B cell (primary cell): ENCODE measurements at places on chromosomes 2 and 18. TPM values are rescaled to one million over a fixed set of nuclear protein-coding genes. Genes with fewer than 3 reads are reported as not detected.

GRCh38 chr2:193276069-193276468, 1081.3 kb upstream of the TMEFF2 start:
- no peak for DNase-seq

GRCh38 chr2:226583715-226584114, 215.9 kb downstream of the IRS1 start:
- no peak for DNase-seq

GPD2 gene
- 18.7 and 26.8 TPM in 2 replicates for total RNA-seq

- no peak for DNase-seq
Observed at GRCh38 chr18:48864876-48865275, 85.9 kb downstream of the SMAD7 start.

- no peak for DNase-seq
Observed at GRCh38 chr18:62880673-62881364, 165.5 kb downstream of the PHLPP1 start.

FHOD3 gene
- not detected in 2 replicates for total RNA-seq

- no peak for DNase-seq
Observed at GRCh38 chr18:66167829-66168684, 417.2 kb downstream of the CDH7 start.

DNA sequence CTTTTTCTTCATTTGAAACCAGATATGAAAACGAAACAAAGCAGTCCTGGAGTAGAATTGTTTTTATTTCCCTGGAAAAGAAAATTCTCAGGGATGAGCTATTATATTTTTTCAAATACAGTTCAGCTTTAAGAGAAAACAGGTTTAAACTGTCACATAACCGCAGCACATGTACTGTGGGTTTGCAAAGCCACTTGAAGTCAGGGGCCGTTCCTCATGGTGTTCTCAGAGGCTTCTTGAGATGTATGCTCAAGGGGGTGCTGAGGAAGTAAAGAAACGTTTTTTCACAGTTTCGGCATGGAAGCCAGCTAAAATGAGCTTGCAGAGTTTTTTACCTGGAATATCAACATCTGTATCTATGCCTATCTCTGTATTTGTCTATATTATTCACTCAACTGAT, 225.3 kb downstream of the MC4R start:
- DNase-seq: no peak

GRCh38 chr2:8103085-8103708, 578.7 kb upstream of the ID2 start:
- no peak for DNase-seq

GRCh38 chr2:226515344-226516055, 284.1 kb downstream of the IRS1 start:
- no peak for DNase-seq

DNA sequence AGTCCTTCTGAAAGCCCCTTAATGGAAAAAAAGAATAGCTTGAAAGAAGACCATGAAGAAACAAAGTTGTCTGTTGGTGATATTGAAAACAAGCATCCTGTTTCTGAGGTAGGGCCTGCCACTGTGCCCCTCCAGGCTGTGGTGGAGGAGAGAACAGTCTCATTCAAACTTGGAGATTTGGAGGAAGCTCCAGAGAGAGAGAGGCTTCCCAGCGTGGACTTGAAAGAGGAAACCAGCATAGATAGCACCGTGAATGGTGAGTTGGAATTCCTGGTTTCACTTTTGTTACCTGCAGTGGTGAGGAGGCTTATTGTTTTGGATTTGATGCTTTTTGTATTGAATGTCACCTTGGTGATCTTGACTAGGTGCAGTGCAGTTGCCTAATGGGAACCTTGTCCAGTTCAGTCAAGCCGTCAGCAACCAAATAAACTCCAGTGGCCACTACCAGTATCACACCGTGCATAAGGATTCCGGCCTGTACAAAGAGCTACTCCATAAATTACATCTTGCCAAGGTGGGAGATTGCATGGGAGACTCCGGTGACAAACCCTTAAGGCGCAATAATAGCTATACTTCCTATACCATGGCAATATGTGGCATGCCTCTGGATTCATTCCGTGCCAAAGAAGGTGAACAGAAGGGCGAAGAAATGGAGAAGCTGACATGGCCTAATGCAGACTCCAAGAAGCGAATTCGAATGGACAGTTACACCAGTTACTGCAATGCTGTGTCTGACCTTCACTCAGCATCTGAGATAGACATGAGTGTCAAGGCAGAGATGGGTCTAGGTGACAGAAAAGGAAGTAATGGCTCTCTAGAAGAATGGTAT, 13.3 kb downstream of the SLC20A1 start:
- DNase-seq: no peak

DNA sequence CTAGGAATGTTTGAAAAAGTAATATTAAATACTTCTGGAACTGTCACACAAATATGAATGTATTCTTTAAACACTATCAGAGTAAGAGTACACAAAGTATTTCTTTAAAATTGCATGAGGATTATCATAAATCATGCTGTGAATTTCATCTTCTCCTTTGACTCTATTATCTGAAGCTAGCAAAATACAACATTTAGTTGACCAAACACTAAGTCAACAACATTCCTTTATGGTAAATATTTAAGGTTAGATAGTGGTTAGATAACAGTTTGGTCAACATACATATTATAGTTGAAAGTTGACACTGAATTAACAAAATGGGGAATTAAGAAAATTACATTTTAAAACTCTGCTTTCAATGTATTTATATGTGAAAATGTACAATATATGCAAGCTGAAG, 72.1 kb upstream of the GRB14 start:
- DNase-seq: no peak

GRCh38 chr18:70246061-70246466, 40.6 kb upstream of the RTTN start:
- no peak for DNase-seq

DLGAP1 gene
- 0.07 and 0.15 TPM in 2 replicates for total RNA-seq

DNA sequence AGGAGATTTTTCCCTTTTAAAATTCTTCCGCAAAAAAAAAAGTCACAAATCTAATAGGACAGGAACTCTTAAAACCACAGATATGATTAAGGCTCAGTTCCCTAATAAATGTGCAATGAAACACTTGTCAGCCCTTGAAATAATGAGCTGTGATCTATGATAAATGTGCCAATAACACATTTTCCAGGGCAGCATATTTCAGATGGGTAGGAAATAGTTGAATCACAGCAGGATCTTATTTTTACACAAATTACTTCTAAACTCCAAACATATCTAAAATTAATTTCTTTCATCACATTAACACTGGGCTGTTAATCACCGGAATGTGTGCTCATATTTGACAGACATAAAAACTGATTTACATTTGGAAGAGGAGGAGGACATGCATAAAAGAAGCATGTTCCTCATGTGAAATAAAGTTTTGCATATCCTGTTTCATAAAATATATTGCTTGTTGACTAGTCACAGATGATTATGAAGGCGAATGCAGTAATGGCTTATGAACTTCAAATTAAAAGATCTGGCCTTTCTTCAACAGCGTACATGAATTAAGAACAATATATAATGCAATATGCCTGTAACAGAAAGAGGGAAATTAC, 281.4 kb downstream of the PAX3 start:
- no peak for DNase-seq

DNA sequence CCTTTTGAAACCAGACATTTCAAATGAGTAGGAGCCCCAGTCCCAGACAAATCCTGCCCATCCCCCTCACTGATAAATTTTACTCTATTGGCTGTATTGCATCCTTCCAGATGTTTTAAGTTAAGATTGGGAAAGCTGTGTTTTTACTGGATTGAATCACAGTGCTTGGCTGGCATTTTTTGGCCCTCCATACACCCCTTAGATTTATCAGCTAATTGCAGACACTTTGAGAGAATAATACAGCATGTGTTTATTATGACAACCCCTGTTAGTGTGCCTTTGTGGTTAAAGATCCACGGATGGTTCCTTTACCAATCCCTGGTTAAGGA, 74.9 kb downstream of the ANTXR1 start:
- no peak for DNase-seq

C2orf80 gene
- total RNA-seq: not detected in 2 replicates

- no peak for DNase-seq
Observed at GRCh38 chr2:190469771-190470170, 61.6 kb downstream of the MFSD6 start.

DNA sequence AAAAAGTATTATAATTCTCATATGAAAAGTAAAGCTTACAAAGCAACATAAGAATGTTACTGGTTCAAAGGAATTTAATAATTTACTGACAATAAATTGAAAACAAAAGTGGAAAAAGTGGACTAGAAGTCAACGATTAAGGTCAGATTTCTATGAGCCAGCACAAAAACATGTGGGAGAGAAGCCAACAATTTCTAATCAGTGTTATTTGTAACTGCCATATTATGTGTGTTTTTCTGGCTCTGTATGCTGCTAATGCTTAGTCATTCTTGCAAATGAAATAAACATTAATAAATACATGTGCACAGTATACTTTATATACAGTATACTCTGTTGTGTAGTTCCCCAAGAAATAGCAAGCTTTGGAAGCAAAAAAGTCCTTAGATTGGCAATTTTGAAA, 301.3 kb upstream of the RGPD4 start:
- no peak for DNase-seq

DSEL gene
- total RNA-seq: 0.32 and 0.37 TPM in 2 replicates

GKN2 gene
- total RNA-seq: not detected in 2 replicates

- DNase-seq: no peak
Observed at GRCh38 chr2:181047829-181048228, 67.4 kb downstream of the UBE2E3 start.

- DNase-seq: peak; percentile 45
Observed at GRCh38 chr2:112706170-112706664, 14.6 kb upstream of the NT5DC4 start.

- no peak for DNase-seq
Observed at GRCh38 chr2:95271381-95271971, 2.8 kb upstream of the PROM2 start.

GALNT3 gene
- total RNA-seq: 15.9 and 17.1 TPM in 2 replicates

CASP8 gene
- total RNA-seq: 120 and 131 TPM in 2 replicates

GRCh38 chr2:182117196-182117595, 131.5 kb downstream of the PPP1R1C start:
- DNase-seq: no peak

DNA sequence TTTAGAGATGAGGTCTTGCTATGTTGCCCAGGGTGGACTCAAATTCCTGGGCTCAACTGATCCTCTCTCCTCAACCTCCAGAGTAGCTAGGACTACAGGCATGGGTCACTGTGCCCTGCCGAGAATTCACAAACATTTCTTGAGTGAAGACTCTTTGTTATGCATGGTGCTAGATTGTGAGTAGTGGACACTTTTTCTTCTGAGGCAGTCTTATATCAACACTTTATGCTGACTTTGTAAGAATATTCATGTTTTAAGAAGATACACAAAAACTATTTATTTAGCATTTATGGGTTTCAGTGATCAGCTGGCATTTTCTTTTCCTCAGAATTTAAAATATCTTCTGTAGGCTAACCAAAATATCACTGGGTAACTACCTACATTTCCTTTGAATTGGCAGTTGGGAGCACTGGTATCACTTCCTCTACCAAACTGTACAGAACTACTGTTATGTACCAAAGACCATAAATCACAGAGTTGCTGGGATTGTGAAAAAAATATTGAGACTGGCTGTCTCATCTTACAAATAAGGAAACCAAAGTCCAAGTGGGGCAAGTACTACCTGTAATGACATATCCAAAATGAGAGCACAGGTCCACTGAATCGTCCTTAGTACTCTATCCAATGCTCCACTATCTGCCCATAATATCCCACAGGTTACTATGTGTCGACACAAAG, 34.0 kb downstream of the DOCK10 start:
- peak; percentile 49 for DNase-seq

DCDC2C gene
- total RNA-seq: not detected in 2 replicates

- peak; percentile 59 for DNase-seq
Observed at GRCh38 chr2:60899230-60899891, 18.0 kb downstream of the REL start.

DNA sequence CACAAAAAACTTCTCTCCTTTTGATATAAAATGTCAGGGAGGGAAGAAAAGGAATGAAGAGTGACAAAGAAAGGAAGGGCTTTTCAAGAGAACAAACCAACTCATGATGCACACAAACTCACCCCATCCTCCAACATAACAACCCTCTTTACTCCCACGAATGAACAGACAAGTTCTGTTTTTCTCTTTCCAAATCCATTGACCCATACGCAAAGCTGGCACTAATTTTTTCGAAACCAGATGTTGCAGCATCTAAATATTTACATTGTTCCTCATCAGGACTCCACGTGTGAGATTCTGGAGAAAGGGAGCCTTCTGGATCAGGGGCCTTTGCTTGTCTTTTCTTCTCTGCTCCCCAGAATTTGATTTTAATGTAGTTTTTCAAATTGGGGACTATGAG, 143.3 kb upstream of the BCL2L11 start:
- DNase-seq: no peak

HDHD2 gene
- total RNA-seq: 43.9 and 45.5 TPM in 2 replicates

- peak; percentile 30 for DNase-seq
Observed at GRCh38 chr2:113084249-113085000, 16.7 kb downstream of the IL1F10 start.

GRCh38 chr2:107625982-107626381, 200.7 kb upstream of the RGPD4 start:
- no peak for DNase-seq

- DNase-seq: no peak
Observed at GRCh38 chr2:156826341-156826933, 390.3 kb downstream of the GPD2 start.

- no peak for DNase-seq
Observed at GRCh38 chr2:45941531-45942236, 290.2 kb downstream of the PRKCE start.

GRCh38 chr2:124639524-124639923, 614.4 kb downstream of the CNTNAP5 start:
- DNase-seq: no peak

- no peak for DNase-seq
Observed at GRCh38 chr2:31049264-31049663, 89.0 kb downstream of the GALNT14 start.

IL36A gene
- not detected in 2 replicates for total RNA-seq

SLC23A3 gene
- 15.2 and 16.6 TPM in 2 replicates for total RNA-seq
